Stimulated activated CD4-positive, alpha-beta T cell treated with anti-CD3 and anti-CD28 coated beads, Interleukin-1b, Interleukin-23, amount 100 ng/mL, for 1 hour (primary cell): ENCODE measurements at places on chromosomes 12 and 14.

- DNase-seq = no peak
These were observed 238.0 kb upstream of the FOXN3 start for GRCh38 chr14:89654998-89655397.

- no peak for DNase-seq
These were observed 5.3 kb downstream of the OR4N5 start for GRCh38 chr14:20143911-20144310.

DNA sequence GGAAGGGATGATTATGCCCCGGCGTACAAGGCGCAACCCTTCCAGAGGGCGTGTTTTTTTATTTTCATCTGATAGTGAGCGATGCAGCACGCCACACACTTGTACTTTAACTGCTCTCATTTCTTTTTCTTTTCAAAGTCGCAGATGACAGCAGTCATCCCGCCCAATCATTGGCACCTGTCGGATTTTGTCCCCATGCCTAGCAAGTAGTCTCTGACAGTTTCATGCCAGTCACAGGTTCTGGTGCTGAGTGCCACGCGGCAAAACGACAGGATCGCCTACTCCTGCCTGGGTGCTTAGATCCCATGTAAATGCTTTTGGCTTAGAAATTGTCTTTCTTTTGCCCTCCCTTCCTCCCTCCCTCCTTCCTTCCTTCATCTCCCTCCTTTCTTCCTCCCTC, 117.7 kb downstream of the GLT1D1 start:
- DNase-seq = no peak

DNA sequence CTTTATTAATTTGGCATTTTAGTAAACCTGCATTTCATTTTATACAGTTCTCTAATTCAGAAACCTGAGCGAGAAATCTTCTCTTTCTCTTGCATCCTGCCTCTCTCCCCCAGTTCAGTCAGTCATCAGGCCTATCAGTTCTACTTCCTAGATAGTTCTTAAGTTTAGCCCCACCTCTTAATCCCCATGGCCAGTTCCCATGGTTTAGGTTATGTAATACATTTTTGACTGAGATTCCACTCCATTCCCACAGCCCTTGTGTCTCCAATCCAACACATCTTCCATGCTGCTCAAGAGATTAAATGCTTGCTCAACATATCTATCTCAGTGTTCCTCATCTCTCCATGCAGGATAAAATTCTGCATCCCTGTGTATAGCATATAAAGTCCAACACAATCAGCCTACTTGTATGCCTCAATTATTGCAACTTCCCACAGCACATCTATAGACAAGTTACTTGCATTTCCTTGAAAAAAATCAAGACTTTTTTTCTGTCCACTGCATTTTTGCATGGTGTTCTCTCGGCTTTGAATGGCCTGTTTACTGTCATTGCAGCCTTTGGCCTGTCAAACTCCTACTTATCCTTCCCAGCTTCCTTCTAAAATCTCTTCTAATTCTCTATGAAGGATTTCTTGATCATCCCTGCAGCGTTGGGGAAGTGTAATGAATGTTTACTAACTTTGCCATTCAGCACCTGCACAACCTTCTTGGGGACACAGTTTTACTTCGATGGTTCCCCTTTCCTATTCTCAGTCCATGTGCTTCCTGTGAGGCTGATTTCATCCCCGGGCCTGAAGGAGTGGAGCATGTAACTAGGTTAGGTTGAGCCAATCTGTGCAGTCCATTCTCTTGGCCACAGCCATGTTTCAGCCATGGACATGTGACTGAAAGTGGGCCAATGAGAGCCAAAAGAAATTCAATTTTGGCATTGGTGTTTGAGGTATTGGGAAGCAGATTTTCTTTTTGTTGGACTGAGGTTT, 80.8 kb downstream of the DACT1 start:
- no peak for DNase-seq

DNA sequence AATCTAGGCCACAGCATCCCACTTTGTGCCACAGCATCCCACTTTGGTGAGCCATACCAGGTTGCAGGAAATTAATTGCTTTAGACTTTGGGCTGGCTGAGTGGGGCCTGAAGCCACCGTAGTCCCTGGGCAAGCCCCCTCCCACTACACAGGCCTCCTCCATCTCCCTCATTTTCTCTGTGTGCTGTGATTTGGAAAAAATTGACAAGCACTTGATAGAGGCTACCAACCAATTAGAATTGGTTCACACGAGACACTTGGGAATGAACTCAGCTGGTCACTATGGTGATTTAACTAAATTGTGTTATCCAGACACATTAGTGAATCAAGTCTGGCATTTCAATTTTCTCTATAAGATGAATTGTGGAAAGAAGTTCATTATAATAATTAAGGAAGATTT, 481.1 kb downstream of the DIO2 start:
- no peak for DNase-seq

DNA sequence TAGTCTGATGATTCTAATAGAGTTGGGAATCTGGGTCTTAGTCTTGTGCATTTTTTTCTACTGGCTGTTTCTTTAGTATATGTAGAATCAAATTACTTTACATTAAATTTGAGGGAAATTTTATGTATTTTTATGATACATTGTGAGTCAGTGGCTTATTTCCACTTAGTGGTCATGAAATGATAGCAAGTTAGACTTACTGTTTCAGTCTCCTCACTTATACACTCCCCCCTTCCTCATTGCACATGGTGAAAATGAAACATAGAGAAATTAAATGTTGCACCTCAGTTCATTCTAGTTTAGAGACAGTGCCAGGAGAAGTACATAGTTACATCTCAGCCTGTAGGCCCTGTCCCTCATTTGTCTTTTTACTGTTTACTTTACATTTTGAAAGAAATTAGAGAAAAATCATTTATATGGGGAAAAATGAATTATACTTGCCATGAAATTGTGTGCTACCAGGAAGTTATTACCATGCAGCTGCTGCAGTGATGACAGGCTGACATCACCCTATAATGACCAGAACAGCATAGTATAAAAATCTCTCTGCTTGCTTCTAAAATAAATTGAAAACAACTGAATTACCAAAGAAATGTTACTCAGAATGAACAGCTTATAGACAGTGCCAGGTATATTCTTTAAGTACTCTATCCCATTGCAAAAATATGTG, 113.2 kb downstream of the TRMT5 start:
- no peak for DNase-seq
